ENCODE measurements at places on chromosomes 13 and 19.

- DNase-seq: no peak
Observed at GRCh38 chr19:13934785-13935109, 3.5 kb downstream of the PODNL1 start.

- DNase-seq: no peak
Observed at GRCh38 chr13:93466502-93467036, 240.0 kb downstream of the GPC6 start.

DNA sequence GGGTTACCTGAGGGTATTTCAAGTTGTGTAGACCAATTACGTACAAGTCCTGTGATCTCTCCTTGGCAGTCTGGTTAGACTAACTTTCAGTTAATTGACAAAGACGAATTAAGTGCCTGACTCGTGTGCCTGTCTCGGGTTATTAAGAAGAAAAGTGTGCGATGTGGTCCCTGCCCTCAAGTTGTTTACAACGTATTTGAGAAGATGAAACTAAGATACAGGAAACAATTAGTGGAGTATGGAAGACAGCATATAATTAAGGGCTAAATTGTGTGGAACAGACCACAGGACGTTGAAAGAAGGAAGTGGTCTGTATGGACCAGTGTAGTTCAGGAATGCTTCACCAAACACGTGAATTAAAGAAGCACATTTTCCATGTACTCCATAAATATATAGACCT lies 49.2 kb downstream of the KLF5 start:
- no peak for DNase-seq

- no peak for DNase-seq
Observed at GRCh38 chr13:110393761-110394160, 86.7 kb downstream of the COL4A2 start.

GRCh38 chr19:48452289-48453190 lies 2.8 kb upstream of the KCNJ14 start:
- DNase-seq: no peak

DNA sequence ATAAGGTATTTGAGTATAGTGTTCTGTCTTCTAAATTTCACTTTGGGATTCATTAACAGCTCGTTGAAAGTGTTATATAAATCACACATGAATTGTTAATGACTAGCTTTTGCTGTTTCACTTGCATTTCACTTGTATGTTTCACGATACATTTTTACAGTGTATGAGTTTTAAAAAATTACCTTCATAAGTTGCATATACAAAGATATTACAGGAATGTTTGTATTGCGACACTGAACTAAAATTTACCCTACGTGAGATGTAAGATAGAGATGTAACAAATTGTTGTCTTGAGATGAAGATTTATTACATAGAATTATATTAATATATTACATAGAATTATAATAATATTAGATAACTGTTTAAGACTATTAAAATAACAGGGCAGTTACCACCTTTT lies 1.5 kb downstream of the CDC16 start:
- no peak for DNase-seq

Measured in Caki2 (cell line).